Ascending aorta (tissue), 2 donors: ENCODE measurements at places on chromosomes 3 and 15. TPM values are rescaled to one million over a fixed set of nuclear protein-coding genes. Genes with fewer than 3 reads are reported as not detected.

- no peak for DNase-seq
Measured at GRCh38 chr15:30827625-30828303, 76.0 kb upstream of the FAN1 start.

DNA sequence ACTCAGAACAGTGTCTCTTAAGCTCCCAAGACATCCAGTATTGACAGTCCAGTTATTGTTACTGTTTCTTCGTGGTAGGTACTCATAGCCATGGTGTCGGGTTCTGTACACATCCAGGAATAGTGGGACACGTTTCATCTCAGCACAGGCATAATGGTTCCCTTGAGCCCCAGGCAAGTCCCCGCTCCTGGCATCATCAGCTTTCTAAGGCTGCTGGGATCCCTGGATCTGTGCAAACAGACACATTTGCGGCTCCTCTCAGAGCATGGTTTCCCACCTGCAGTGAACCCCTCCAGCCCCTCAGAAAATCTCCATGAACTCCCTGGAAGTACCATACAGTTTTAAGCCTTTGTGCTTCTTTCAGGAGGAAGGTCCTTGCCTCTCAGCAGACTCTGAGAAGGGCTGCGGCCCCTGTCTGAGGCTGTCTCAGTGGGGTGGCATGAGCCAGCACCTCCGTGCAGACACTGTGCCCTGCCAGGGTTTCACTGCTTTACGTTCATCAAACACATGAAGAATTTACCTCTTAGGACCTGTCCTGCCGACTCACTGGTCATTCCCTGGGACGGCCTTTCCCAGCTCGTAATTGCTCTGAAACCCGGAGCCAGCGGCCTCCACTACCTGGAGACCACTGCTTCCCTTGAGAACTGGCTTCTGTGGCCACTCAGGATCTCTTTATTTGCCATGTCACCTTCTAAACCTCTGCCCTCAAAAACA lies 124.9 kb downstream of the LRRK1 start:
- no peak for DNase-seq

- DNase-seq, result no peak
Measured at GRCh38 chr15:90603893-90604292, 74.2 kb downstream of the CRTC3 start.

DNA sequence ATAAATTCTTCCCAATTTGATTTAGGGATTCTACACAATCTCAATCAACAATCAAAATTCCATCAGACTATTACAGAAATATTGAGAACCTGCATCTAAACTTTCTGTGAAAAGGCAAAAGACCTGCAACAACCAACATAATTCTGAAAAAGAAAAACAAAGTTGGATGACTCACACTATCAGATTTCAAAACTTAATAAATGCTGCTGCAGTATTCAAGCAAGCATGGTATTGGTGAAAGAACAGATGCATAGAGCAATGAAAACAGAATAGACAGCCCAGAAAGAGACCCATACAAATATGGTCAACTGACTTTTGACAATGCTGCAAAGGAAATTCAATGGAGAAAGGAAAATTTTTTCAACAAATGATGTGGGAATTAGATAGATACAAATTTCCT lies 477.1 kb upstream of the NR2F2 start:
- no peak for DNase-seq

DNA sequence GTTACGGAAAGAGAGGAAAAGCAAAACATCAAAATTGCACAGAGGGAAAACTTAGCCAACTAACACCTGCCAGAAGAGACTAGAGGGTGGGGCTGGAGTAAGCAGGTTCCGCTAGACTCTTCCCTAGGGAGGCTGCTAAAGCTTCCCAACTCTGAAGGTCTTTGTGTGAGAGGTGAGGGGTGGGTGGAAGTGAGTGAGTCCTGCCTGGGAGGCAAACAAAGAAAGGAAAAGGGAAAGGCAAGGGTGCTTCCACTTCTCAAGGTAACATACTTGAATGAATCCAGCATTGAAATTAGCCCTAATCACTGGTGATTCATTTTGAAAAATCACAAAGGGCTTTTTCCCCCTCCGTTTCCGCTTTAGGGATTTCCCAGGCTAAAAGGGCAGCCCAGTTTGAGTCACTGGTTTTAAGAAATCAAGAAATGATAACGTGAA lies 220.5 kb upstream of the ADAMTS9 start:
- no peak for DNase-seq

DUOXA2 gene
- total RNA-seq, result 0.32 TPM

ALG1L2 gene
- not detected for total RNA-seq

LRRC31 gene
- total RNA-seq, result not detected

DNA sequence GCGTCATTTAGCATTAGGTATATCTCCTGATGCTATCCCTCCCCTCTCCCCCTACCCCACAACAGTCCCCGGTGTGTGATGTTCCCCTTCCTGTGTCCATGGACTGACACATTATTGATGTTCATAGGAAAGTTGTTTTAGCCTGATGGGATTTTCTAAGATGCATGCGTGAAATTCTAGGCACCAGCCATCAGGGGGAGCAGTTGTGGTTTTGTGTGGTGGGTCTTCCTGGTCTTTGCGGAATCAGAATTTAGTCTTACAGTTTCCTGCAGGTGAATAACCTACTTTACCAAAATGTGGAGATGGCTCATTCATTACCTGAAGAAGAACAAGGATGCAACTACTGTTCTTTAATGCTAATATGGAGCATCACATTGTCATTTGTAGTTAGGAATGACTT lies 455.0 kb upstream of the THBS1 start:
- DNase-seq, result no peak

DNA sequence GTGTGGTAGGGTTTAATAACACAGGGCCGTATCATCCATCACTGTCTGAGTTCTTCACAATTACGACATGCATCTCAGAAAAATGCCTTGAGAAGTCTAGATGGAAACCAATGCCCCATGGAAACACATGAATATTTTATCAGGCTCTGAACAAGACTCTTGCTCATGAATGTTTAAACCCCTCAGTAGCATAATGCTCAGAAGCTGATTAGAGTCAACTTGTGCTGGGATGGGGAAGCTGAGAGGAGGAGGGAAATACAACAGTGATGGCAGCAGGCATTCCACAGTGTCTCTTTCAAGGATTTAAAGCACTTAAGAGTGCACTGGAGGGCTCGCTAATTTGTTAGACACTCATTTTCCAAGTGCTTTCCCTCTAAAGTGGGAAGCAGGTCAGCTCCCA lies 3.8 kb downstream of the GPR156 start:
- DNase-seq, result no peak

FAM131A gene
- 47.7 TPM for total RNA-seq

ARNT2 gene
- 6.4 TPM for total RNA-seq

DNA sequence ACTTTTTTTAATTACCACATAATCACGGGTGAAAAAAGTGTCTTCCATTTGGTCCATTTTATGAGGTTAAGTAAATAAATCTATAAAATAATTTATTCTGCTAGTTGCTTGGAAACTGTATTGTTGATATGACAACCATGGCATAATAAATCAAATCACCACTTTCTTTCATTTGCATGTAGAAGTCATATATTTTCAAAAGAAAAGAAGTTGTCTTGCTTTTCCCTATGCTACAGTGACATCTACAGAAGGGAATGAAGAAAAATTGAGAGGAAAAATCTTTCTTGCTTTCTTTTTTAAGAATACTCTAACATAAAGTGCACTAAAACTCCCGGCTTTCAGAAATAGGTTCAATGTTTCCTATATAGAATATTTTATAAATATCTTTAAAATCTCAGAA lies 228.5 kb downstream of the ZBBX start:
- DNase-seq, result no peak

DNA sequence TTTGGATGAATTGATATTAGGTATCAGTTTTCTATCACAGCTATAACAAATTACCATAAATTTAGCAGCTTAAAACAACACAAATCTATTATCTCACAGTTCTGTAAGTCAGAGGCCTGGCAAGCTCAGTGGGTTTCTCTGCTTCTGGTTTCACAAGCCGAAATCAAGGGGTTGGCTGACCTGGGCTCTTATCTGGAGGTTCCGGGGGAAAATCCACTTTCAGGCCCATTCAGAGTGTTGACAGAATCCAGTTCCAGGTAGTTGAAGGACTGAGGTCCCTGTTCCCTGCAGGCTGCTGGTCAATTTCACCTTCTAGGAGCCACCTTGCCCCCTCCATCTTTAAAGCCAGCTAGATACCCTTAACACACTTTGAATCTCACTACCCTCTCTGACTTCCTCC lies 11.1 kb upstream of the HHATL start:
- no peak for DNase-seq

GRCh38 chr3:126536126-126536525 lies 12.2 kb downstream of the CHST13 start:
- no peak for DNase-seq

ENTPD3 gene
- 1.6 TPM for total RNA-seq

- DNase-seq, result no peak
Measured at GRCh38 chr15:26234976-26235767, 372.0 kb upstream of the ATP10A start.

DNA sequence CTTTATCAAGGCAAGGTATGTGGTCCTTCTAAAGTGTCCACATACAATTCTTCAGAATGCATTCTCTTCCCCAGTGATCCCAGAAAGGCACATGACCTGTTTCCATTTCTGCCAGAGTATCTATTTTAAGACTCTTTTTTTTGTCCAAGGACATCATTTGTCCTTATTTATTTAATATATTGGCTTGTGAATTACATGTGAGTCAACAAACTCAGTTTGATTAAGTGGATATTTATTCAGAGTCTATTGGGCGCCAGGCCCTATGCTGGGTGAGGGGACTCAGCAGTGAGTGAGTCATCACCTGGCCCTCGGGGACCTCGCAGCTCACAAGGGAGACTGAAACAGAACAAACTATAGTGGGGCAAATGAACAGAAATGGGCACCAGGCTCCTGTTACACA lies 136.8 kb downstream of the SNRK start:
- no peak for DNase-seq

SLC22A13 gene
- not detected for total RNA-seq

- no peak for DNase-seq
Measured at GRCh38 chr3:188104050-188104449, 49.9 kb upstream of the LPP start.

GRCh38 chr3:194089357-194090177 lies 46.4 kb upstream of the HES1 start:
- DNase-seq, result peak; percentile 60

- no peak for DNase-seq
Measured at GRCh38 chr3:186964616-186965015, 34.3 kb downstream of the ST6GAL1 start.

DNA sequence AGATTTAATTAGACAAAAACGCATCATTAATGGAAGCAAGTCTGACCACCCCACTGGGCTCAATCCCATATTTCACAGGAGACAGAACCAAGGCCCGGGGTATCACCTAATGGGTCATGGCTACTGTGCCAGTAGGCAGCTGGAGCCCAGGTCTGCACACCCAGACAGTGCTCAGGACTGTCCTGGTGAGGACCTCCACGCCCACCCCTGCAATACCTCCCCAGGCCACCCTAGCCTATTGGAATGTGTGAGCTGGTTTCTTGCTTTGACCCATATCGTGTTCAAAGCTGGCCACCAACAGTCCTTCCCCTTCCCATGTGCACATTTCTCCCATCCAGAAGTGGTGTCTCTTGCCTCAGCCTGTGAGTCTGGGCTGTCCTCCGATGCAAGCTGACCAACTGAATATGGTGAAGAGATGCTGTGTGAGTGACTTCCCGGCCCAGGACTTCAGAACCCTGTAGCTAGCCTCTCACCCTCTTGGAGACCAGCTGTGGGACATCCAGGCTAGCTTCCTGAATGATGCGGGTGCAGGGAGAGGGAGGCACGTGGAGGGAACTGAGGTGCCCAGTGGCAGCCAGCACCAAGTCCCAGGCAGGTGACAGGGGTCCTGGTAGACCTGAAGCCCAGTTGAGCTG lies 19.1 kb downstream of the SLC6A20 start:
- DNase-seq, result peak; percentile 53

DNA sequence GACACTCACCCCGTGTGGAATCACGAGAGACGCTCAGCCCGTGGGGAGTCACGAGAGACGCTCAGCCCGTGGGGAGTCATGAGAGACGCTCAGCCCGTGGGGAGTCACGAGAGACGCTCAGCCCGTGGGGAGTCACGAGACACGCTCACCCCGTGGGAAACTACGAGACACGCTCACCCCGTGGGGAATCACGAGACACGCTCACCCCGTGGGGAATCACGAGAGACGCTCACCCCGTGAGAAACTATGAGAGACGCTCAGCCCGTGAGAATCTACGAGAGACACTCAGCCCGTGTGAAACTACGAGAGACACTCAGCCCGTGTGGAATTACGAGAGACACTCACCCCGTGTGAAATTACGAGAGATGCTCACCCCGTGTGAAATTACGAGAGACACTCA lies 49.8 kb downstream of the ADAMTS17 start:
- DNase-seq, result no peak

MELTF gene
- total RNA-seq, result 21.6 TPM

DNA sequence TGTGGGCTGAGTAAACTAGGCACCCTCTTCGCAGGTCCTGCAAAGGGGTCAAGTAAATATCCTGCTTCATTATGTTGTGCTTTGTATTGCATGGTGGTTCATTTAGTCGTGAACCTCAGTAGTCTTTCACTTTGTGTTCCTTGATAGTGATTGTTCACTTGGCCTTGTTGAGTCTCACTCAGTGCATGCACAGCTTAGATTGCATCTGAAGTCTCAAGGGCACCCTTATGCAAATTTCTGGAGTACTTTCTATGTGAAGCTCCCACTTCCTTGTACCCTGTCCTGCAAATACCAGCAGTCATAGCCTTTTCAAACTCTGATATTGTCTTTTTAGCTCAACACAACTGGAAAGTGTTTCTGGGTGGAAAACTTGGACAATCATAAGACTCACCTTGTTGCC lies 519.2 kb downstream of the NAALADL2 start:
- DNase-seq, result no peak

GRCh38 chr3:87046241-87046640 lies 55.3 kb upstream of the VGLL3 start:
- DNase-seq, result no peak

DNA sequence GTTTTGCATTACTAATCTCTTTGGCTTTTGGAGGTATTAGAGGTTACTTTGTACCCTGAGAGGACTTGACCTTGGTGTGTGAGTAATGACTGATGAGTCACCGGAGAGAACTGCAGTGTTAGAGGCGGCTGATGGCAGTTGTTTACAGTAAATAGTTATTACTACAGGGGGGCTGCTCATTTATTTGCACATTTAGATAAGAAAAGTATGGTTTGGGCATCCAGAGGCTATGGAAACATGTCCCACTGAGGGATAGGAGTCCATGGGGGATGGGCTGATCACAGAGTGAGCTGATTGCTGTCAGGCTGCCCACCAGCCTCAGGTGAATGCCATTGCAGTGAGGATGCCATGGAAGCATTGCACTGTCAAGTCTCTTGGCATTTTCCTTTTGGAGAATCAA lies 17.3 kb upstream of the STAC start:
- no peak for DNase-seq

GRCh38 chr15:48520376-48521155 lies 124.9 kb downstream of the FBN1 start:
- no peak for DNase-seq

- DNase-seq, result no peak
Measured at GRCh38 chr15:66682865-66683264, 19.2 kb upstream of the SMAD6 start.

DNA sequence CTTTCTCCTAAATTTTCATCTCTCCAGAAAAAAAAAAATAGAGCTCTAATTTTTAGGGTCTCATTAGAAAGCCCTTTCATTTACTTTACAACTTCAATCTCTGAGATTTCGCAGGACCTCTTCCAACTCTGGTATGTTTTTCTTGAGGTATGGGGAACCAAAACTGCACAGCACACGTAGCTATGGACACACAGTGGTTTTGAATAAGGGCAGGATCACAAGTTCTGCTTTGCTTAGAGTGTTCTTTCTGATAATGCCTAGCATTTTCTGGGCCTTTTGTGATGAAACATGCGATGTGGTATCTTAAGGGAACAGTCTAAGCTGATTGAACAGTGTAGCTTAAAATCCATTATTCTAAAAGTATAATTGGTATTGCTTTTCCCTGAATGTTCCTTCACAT lies 25.3 kb downstream of the ZNF592 start:
- DNase-seq, result no peak
